Activated CD8-positive, alpha-beta memory T cell treated with anti-CD3 and anti-CD28 coated beads for 4 hours (primary cell): ENCODE measurements at places on chromosomes 3 and 15.

GRCh38 chr3:149402481-149402880 is 25.0 kb upstream of the TM4SF1 start:
- no peak for DNase-seq

DNA sequence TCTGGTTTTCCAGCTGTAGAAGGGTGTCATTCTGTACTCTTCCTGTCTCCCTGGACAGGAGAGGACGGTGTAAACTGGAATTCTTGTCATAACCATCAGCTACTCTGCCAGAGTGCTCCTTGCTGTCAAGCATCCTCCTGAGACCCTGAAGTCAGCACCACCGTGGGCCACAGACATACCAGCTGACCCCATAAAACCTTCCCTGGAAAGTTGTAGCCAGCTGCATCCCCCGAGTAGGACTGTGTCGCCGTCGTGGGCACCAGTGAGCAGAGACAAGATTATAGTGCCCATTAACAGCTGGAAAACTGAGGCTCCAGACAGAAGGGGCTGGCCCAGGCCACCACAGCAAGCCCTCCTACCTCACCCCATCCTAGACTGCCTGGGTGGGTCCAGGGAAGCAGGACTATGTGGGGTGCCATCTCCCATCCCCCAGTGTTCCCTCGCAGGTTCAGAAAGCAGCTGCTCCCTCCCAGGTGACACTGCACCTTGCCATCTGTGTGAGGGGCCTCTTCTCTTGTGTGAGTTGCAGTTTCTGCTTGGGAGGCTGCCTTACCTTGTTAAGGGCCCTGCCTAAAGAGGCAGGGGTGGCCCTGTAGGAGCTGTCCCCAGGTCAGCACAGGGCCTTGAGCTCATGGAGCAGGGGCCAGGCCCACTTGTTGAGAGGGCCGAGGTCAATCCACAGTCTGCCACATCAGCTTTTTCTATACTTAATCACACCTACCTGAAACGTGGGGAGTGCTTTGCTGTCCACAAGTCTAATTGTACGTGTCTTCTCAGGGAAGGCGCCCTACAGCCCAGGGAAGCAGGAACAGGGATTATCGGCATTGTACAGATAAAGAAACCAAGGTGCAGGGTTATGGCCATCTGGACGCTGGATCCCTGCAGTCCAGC is 191.9 kb upstream of the LINGO1 start:
- DNase-seq = no peak

DNA sequence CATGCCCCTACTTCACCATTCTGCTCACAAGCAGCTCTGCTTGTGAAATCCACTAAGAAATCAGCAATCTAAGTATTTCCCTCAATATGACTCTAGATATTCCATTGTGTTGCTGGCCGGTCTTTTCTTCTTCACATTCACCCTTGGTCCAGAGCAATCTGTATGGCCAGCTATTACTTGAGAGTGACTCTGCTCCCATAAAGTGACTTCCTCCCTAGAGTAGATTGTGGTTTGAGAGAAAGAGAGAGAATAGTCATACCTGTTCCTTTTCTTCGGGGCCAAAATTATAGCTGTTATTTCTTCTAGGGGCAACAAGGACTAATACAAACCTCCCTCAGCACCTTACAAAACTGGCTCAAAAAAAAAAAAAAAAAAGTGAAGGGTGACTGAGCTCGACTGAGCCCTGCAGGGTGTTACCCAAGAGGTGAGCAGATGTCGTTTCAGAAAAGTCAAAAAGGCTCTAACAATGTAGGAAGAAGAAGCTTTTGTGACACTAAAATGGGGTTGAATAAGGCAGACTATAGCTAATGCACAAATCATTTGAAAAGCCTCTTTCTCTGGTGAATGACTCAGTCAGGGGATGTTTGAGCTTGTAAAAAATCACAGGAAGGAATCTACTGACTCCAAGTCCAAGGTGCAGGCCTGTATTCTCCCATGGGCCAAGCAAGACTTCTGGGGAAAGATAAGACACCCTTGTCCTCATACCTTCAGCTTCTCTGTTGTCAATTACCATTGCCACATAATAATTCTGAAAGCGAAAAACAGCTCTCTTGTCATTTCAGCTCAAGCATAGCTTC is 161.0 kb upstream of the SLC24A5 start:
- no peak for DNase-seq

DNA sequence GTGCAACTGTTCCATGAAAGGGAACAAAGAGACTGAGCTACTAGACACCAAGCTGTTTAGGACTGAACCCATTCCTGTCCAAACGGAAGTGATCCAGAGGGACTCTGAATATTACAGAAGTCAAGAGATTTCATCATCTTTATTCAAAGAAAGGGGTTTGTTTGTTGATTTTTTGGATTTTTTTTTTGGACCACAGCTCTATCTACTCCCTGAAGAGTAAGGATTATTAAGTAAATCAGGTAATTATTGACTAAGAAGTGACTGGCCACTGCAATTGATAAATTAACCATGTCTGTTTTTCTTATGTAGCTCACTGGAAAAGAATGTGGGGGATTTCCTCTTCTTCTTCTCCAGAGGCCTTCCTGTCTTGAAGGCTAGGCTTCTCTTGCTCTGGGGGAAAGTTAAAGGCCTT is 146.6 kb upstream of the TPM1 start:
- DNase-seq = no peak

DNA sequence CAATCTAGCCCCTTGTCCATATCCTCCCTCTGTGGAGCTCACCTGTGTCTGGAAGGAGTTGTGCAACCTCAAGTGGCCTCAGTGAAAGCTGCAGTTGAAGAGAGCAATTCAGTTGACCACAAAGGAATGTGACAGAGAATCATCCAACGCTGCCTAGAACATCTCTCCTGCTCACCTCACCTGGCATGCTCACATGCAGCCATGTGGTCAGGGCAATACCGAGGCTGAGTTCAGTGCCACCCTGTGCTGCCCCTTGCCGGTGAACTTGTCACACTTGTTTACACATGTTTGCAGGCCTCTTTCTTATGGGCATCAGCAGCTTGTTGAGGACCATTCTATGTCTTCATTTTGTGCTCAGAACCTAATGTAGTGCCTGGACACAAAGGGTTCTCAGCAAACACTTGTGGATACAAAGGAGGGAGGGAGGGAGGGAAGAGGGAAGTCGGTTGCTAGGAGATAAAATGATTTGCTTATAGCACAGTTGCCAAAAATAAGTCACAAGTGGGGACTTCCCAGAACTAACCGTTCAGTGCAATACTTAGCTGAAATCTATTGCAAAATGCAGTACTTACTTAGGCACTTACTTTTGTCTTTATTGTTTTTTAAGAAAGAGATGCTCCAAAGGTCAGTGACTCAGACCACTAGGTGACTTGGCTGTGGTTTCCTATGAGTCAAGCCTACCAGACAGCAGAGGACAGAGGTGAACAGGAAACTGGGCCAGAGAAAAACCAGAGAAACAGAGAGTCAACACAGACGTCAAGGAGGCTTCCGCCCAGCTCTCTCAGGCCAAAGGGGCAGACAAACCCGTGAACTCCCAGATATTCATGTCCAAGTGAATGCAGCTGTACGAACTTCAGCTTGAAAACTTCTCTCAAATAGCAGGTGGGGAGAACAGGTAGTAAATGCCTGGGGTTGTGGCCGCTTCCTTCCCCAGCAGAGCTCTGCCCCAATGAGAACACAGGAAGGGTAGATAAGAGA is 227.8 kb upstream of the CTNNB1 start:
- no peak for DNase-seq

DNA sequence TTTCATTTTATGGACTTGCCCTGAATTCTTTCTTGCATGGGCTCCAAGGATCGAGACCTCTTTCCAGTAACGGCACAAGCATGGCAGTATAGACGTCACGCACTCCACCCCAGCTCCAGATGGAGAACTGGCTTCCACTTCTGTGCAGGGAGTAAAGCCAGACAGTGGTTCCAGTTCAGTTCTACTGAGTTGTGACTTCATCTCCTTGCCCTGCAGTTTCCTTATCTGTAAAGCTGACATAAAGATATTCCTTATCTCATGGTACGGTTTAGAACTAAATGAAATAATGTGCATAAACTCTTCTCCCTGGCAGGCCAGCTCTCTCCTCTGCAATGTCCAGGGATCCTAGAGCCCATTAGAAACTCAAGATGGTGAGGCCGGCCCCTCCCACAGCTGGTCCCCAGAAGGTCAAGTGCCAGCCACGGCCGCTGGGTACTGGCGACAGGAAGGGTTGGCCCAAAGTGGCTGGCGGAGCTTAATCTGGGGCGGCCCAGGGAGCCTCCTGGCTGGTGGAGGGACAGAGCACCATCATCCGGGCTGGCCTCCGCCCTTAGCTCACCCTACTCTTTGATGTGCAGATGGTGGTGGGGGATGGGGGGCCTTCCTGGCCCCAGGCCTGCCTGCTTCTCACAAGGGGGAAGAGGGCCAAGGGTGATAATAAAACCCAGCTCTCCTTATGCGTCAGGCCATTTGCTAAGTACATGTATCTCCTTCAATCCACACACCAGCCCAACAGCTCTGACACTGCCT is 7.2 kb downstream of the MESP2 start:
- no peak for DNase-seq
